A549 treated with CpdA at 1 μM for 4 hours (cell line): ENCODE measurements at places on chromosomes 1 and 21. TPM values are rescaled to one million over a fixed set of nuclear protein-coding genes. Genes with fewer than 3 reads are reported as not detected.

OR6Y1 gene
- total RNA-seq, result not detected in 5 replicates

CCDC27 gene
- not detected in 5 replicates for total RNA-seq

OLFML2B gene
- total RNA-seq, result 0.35 to 0.57 TPM (median 0.38 TPM) in 5 replicates

PCP4 gene
- not detected in 5 replicates for total RNA-seq

ATP6V0B gene
- 89.0 to 165 TPM (median 151 TPM) in 5 replicates for total RNA-seq

WNT9A gene
- 6.3 to 9.0 TPM (median 8.1 TPM) in 5 replicates for total RNA-seq

RGS8 gene
- total RNA-seq, result not detected in 5 replicates

MYCL gene
- 0.99 to 1.4 TPM (median 1.3 TPM) in 5 replicates for total RNA-seq

C1orf105 gene
- total RNA-seq, result 0.07 to 0.29 TPM (median 0.21 TPM) in 3 of 5 replicates, not detected in the others

RBM11 gene
- total RNA-seq, result not detected in 5 replicates

SPATA1 gene
- total RNA-seq, result 0.47 to 1.3 TPM (median 0.72 TPM) in 5 replicates

FOXD2 gene
- 0.31 to 0.56 TPM (median 0.50 TPM) in 5 replicates for total RNA-seq

KRTAP21-2 gene
- not detected in 5 replicates for total RNA-seq

LCE1A gene
- total RNA-seq, result not detected in 5 replicates

TCP10L gene
- total RNA-seq, result 0.45 to 0.91 TPM (median 0.59 TPM) in 5 replicates

MAP10 gene
- total RNA-seq, result 0.75 to 1.1 TPM (median 1.0 TPM) in 5 replicates

RGSL1 gene
- total RNA-seq, result not detected in 5 replicates

SMIM1 gene
- total RNA-seq, result 0.47 to 1.9 TPM (median 1.2 TPM) in 4 of 5 replicates, not detected in the other

C1orf21 gene
- 6.4 to 12.0 TPM (median 8.4 TPM) in 5 replicates for total RNA-seq

SELE gene
- not detected in 5 replicates for total RNA-seq

HSPA6 gene
- 1.4 to 11.8 TPM (median 3.5 TPM) in 5 replicates for total RNA-seq

ZNF644 gene
- 11.4 to 16.8 TPM (median 12.8 TPM) in 5 replicates for total RNA-seq

EPHA2 gene
- 104 to 139 TPM (median 130 TPM) in 5 replicates for total RNA-seq

C1orf210 gene
- not detected in 5 replicates for total RNA-seq

CRYAA gene
- total RNA-seq, result not detected in 5 replicates

CELA3A gene
- total RNA-seq, result not detected in 5 replicates

SPRR4 gene
- total RNA-seq, result not detected in 5 replicates

FAM76A gene
- total RNA-seq, result 4.8 to 6.1 TPM (median 5.5 TPM) in 5 replicates

DIRAS3 gene
- 0.91 to 1.5 TPM (median 1.2 TPM) in 5 replicates for total RNA-seq

C8A gene
- total RNA-seq, result not detected in 5 replicates

UTS2 gene
- not detected in 5 replicates for total RNA-seq
